ENCODE measurements at places on chromosomes 5 and 9.

DNA sequence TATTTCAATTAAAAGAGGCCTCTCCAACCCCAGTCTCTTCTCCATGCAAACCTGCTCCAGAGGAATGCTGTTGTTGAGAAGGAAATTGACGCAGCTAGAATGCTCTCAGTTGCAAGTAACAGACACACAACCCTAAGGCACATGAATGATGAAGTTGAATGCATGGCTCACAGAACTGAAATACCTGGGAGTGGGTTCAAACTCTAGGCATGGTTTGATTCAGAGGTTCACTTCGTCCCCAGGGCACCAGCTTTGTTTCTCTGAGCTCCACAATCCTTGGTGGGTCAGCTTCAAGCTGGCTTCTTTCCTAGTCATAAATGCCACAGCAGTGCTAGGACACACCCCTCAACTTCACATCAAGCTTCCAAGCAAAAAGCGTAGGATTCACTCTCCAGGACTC is 4.6 kb downstream of the ACTL7B start:
- DNase-seq, result no peak

DNA sequence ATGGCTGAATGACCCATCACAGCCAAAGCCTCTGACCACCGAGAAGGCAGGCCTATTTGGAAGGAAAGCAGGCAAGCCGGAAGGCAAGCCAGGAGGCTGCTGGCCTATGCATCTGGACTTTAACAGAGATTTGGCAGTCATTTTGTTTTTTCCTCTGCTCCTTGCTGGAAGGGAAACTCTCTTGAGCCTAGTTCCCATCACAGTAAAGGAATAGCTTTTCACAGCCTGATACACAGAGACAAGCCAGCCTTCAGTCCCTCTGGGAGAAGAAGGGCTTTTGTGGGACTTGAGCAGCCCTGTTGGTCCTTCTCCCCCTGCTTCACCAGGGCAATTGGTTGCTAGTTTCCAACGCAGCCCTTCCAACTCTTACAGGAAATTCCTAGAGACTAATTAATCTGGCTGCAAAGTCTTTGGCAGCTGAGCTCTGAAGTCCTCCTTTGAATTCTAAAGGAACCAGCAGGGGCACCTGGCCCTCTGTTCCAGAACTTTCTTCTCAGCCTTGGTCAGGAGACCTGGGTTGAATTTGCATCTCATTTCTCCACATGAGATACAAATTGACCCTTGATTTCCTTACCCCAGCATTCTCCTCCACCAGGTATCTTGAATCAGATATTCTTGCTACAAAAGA is 157.3 kb upstream of the EPB41L4A start:
- DNase-seq, result no peak

GRCh38 chr9:38114905-38115304 is 45.9 kb upstream of the SHB start:
- no peak for DNase-seq

DNA sequence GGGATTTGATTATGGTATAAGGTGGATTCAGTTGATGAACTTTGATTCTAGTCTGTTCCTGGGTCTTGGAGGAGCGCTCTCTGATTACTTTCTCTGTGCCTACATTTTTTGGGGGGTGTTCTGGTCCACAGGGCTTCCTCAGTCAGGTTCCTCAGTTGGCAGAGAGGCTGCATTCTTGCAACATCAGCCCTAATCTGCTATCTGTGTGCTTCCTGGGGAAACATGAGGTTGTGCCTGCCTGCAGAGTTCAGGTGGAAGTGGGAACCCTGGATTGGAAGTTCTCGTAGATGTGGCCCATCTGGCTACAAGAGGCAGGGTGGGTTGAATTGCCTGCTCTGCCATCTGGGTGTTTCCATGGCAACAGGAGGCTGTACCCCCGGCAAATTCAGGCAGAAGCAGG is 24.5 kb downstream of the POLK start:
- no peak for DNase-seq

GRCh38 chr5:169801324-169801777 is 164.3 kb downstream of the DOCK2 start:
- no peak for DNase-seq

- no peak for DNase-seq
Observed at GRCh38 chr9:121278477-121279261, 10.7 kb downstream of the GSN start.

- DNase-seq, result no peak
Observed at GRCh38 chr9:6930827-6931226, 173.1 kb downstream of the KDM4C start.

- no peak for DNase-seq
Observed at GRCh38 chr9:107154291-107154690, 128.8 kb upstream of the RAD23B start.

- no peak for DNase-seq
Observed at GRCh38 chr9:133828338-133828997, 90.3 kb upstream of the SARDH start.

- peak; percentile 57 for DNase-seq
Observed at GRCh38 chr9:125407974-125408900, 146.6 kb downstream of the GAPVD1 start.

DNA sequence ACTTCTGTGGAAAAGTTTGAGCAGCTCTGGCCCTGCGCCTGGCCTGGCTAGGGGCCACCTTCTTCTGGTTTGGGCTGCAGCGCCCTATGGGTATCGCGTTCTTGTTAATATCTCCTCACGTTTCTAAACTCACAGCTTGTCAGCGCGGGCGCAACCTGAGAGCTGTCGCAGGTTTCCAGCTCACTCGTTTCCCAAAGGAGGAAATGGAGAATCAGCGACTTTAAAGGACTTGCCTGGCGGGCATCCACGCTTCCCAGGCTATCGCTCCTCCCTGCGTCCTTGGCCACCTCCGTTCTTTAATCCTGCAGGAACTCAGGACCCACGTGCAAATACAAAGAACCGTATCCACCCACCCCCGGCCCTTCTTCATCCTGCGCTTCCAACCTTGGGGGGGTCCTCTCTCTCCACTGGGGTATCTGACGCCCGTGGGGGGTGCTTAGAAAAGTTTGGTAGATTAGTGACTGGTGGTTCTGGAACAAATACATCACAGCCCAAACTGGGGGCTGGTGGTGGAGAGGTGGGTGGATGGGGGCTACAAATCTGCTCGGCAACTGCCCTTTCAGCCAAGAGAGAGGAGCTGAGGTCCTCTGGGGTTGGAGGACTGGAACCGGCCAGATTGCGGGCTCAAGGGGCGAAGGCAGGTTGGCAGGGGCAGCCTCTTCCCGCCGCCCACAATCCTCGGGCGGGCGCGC is 578 bp upstream of the PSAT1 start:
- no peak for DNase-seq

- DNase-seq, result no peak
Observed at GRCh38 chr5:127963931-127964330, 119.6 kb upstream of the SLC12A2 start.

GRCh38 chr9:73780916-73781315 is 629.3 kb downstream of the ANXA1 start:
- DNase-seq, result no peak

GRCh38 chr5:89473196-89473595 is 590.2 kb upstream of the MEF2C start:
- no peak for DNase-seq

DNA sequence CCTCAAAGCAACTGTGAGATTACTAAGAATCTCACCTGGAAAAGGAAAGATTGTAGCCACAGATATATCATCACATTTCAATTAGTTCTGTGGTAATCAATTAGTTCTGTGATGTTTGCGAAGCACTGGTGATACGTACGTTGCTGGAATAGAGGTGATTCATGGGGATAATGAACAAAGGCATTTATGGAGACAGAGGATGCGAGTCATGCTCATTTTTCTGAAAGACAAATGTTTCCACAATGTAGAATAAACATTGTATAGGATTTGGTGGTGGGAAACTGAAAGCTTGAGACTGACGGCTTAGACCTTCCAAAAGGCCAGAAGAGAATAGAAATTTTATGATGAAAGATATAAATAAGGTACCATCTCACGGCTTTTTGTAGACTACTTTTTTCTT is 507.3 kb upstream of the TYRP1 start:
- no peak for DNase-seq

GRCh38 chr5:129496864-129497595 is 36.9 kb downstream of the ADAMTS19 start:
- DNase-seq, result no peak

GRCh38 chr9:97484134-97484533 is 17.3 kb upstream of the TMOD1 start:
- no peak for DNase-seq

DNA sequence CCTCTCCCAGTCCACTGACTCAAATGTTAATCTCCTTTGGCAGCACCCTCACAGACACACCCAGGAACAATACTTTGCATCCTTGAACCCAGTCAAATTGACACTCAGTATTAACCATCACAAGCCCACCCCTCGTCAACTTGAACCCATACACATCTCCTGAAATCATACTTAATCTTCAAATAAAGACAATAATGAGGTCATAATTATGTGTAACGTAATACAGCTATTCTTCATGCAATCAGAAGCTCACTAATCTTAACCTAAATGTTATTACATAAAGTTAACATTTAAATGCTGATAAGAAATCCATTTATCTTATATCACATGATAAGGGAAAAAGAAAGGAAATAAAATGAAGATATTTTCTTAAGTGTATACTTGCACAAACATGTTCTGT is 65.2 kb downstream of the PPIC start:
- no peak for DNase-seq

DNA sequence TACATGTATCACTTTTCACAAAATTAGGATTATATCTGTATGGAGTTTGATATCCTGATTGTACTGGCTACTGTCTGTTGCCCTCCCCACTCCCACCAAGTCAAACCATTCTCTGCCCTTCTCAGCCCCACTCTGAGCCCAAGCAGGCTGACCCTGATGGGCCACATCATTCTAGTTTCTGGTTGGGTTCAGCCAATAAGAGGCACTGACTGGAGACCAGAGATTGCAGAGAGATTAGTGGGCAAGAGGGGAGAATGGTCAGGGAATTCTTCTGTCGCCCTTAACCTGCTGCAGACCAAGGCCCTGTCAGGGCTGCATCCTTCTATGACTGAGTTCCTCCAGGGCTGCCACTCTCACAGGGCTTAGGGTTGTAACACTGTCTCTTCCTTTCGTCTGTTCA is 2.7 kb downstream of the HSPB3 start:
- no peak for DNase-seq

- DNase-seq, result no peak
Observed at GRCh38 chr5:150064681-150065220, 21.6 kb downstream of the CSF1R start.

DNA sequence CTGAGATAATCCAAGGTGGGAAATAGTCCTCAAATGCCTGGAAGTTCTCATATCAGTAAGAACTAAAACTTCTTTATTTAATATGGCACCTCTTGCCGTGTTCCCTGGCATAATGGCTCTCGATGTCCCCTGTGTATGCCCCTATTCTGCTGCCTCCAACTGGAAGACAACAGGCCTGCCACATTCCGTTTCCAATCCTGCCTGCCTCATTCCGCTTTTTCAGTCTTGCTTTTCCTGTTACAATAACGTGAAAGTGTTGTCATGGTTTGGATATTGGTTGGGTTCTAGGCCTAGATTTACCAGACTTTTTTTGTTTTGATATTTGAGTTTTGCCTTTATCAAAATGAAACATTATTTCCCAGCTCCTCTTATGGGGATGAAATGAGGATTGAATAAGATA is 98.2 kb downstream of the FOCAD start:
- no peak for DNase-seq

DNA sequence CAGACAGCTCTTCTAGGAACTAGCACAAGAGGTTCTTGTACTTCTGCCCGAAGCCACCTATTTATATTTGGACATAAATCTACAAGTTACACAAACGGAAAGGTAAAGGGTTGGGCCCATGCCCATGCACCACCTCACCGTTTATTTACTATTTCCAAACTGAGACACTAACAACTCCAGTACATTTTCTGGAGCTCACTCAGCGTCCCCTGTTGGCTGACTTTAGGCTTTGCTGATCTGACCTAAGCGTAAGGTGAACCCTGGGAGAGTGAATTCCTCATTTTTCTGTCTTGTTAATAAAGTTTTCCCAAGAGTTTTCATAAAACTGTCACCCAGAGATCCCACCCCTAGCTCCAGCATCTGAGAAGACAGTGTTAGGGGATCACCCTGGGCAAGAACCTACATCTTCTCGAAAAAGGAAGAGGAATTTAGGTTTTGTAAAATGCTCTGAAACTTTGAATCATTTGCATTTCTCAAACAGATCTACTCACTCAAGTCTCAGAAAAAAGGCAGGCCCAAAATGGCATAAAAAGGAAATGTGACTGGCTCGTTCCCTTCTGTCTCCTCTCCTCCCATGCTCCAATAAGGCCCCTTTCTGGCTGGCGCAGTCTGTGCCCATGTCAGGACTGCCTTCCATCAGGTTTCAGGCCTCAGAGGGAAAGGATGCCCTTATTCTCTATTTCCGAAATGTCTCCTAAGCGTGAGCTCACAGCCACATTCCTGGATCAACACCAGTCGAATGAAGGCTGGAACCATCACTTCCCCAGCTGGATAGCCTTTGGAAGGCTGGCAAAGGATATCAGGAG is 201.3 kb downstream of the FANCC start:
- no peak for DNase-seq

DNA sequence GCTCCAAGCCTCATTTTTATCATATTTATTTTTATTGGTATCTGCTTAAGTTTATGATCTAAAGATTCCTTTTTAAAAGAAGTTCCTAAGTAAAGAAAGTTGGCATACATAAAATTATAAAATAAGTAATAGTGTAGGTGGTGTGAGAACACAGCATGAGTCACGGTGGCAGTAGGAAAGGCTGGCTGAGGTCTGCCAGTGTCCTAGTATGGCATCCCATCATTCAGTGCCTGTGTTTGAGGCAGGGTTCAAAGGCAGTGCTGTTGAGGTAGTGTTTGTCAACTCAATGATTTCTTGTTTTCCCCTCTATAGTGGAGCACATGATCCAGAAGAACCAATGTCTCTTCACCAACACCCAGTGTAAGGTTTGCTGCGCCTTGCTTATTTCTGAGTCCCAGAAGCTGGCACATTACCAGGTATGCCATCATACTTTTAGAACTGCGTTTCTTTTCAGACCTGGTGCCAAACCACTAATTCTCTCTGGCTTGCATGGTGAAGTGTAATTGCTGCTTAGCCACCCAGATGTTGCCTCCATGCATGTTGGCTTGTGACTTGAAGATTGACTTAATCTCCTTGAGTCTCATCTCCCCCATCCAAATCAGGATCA is 18.4 kb downstream of the ZNF346 start:
- no peak for DNase-seq

DNA sequence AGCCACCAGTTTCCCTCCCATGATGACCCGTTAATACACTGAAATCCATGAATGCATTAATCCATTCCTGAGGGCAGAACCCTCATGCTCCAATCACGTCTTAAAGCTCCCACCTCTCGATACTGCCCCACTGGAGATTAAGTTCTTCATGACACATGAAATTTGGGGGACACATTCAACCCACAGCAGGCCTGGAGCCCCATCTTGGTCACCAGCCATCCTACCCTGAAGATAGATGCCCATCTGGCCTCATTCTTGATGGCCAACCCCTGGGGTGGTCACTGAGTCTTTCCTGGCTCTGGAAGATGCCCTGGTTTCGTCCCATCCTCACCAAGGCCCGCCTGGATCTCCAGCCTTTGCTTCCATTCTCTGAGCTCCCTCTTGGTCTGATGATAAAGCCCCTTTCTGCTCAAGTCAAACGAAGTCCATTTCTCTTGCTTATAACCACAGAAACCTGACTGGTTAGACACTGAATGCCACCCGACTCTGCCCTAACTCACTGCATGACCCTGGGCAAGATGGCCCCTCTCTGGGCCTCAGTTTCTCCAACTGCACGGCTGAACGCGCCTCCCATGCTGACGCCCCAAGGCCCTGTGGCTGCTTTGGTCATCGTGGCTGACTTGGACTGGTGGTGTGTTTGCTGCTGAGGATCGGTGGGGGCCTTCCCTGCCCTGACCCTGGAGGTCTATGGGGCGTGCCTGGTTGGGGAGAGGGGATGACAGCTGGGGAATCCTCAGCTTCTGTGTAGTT is 138.4 kb upstream of the IER5L start:
- no peak for DNase-seq
